ENCODE measurements at places on chromosomes 12 and 14. TPM values are rescaled to one million over a fixed set of nuclear protein-coding genes. Genes with fewer than 3 reads are reported as not detected.

DNA sequence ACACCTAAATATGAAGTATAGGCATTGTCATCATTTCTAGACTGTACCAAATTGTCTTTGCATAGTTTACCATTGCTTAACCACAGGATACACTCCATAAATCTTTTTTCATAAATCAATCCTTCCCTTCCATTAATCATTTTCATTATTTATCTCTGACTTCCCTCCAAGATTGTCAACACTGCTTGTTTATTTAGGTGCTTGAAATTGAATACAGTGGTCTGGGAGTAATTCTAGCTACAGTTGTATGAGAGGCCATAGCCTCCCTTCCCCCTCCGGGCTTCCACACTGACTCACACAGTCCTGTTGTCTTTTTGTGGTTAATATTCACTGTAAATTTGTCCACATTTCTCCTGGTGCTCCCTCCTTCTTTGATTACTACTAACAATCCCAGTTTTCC, 114.2 kb upstream of the ARID2 start:
- no peak for DNase-seq

DNA sequence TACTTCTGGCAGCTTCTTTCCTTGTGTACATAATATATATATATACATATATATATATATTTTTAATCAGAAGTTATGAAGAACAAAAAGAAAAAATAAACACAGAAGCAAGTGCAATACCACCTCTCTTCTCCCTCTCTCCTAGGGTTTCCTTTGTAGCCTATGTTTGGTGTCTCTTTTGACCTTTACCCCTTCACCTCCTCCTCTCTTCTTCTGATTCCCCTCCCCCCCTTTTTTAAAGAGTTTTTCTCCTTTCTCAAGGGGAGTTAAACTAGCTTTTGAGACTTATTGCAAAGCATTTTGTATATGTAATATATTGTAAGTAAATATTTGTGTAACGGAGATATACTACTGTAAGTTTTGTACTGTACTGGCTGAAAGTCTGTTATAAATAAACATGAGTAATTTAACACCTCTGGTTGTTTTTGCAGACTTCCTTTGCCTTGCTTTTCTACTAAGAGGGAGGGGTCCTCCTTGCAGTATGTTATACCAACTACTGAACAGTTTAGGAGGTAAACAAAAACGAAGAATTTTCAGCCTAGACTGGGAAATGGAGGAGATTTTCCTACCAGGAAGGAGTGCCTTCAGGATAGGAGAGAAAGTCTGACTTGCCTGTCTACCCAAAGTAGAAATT, 3.6 kb upstream of the RPS26 start:
- no peak for DNase-seq

DNA sequence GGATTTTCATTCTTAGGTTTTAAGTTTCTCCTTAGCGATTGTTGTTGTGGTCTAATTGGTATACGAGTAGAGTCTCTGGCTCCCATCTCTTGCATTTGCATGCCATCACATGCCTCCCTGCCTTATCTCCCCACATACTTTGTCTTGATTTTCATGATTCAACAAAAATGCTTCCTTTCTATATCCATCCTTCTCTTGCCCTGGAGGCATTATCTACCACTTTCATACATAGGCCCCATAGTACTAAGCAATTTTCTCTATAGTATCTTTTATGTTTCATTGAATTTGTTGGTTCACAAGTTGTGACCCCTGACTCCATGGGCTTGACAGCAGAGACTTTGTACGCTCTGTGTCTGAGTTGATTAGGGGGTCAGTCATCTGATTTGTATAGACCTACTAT, 226.1 kb downstream of the ACSS3 start:
- DNase-seq = no peak

DNA sequence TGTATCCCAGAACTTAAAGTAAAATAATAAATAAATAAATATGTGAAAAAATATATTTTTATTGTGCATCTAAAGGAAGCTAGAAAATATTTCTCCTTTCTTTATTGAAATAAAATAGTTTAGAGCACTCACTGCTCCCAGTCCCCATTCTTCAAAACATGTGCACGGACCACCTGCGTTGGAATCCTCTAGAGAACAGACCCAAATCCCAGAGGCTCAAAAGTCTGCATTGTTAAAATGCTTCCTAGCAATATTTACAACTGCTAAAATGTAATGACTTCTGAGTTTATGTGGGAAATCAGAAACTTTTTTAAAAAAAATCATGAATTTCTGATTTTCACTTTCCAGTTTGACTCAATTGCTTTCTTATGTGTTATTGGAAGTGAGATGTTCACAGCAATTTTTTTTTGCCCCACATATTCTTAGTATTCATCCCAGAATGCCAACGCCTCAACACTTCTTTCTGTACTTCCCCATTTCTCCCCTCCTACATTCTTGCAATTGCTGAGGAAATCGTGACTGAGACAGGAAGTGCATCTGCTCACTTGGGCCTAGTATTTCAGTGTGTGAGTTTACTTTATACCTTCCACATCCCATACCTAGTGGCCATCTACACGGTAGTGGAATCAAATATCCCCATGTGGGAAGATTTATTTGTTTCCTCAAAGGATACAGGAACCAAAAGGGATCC, 116.0 kb upstream of the FLRT2 start:
- peak; percentile 60 for DNase-seq

GRCh38 chr12:96241846-96242256, 47.7 kb downstream of the ELK3 start:
- peak; percentile 93 for DNase-seq

GRCh38 chr12:112046003-112046402, 32.8 kb downstream of the ERP29 start:
- DNase-seq = no peak

DDX51 gene
- 5.8 TPM for total RNA-seq

- DNase-seq = no peak
These were observed 224.9 kb downstream of the NPAS3 start for GRCh38 chr14:33163600-33163999.

GRCh38 chr12:124921200-124922031, 7.0 kb upstream of the UBC start:
- peak; percentile 73 for DNase-seq

UNC119B gene
- total RNA-seq = 13.5 TPM

CELA1 gene
- total RNA-seq = not detected

SCFD1 gene
- 39.2 TPM for total RNA-seq

DNA sequence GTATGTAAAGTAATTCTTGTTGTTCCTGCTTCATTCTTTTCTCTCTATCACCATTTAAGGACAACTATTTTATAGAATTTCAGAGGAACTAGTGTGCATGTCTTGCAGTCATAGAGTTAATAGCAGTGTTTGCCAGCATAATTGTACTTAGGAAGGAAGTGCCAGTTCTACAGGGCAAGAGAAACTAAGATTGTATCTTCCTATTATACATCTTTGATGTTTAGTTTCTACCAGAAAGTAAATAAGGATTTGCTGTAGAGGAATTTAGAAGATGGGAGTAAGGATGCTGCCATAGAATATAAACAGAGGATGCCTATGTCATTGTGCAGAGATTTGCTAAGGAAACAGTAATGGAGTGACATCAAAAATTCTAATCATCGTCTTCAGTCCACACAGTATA, 270.9 kb upstream of the NPAS3 start:
- DNase-seq = no peak

C12orf54 gene
- total RNA-seq = not detected

- no peak for DNase-seq
These were observed 47.2 kb downstream of the FGD4 start for GRCh38 chr12:32446316-32447119.

PZP gene
- 0.22 TPM for total RNA-seq

GRCh38 chr14:100156776-100157175, 2.7 kb downstream of the DEGS2 start:
- DNase-seq = no peak

- peak; percentile 45 for DNase-seq
These were observed 1.2 kb downstream of the PPP1R12A start for GRCh38 chr12:79933532-79934264.

- no peak for DNase-seq
These were observed 52.5 kb upstream of the RESF1 start for GRCh38 chr12:31906557-31907301.

ADAMTS20 gene
- not detected for total RNA-seq

CD27 gene
- not detected for total RNA-seq

SMIM10L1 gene
- total RNA-seq = 4.6 TPM

GRCh38 chr12:113214895-113215400, 6.3 kb upstream of the TPCN1 start:
- DNase-seq = peak; percentile 91

- no peak for DNase-seq
These were observed 3.0 kb upstream of the SRSF9 start for GRCh38 chr12:120472521-120472920.

DNA sequence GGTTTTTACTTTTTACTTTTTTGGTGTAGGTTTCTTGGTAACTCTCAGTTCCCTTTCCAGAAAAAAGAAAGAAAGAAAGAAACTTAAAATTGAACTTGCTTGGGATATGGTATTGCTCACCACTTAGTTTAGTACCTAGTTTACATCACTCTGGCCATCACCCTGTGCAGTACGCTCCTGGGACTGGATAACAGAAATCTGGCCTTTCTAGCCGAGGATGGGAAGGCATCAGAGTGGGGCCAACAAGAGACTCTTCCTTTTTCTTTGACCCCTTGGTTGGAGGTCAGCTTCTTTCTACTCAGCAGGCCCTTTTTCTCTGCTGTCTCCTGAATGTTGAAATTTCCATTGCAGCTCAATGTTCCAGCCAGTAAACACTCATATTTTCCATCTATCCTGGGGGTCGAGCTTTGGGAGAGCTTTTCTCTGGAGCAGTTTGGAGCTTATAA, 156.6 kb downstream of the TGFB3 start:
- peak; percentile 14 for DNase-seq

- DNase-seq = no peak
These were observed 51.9 kb upstream of the NUDT4 start for GRCh38 chr12:93325855-93326254.

DNA sequence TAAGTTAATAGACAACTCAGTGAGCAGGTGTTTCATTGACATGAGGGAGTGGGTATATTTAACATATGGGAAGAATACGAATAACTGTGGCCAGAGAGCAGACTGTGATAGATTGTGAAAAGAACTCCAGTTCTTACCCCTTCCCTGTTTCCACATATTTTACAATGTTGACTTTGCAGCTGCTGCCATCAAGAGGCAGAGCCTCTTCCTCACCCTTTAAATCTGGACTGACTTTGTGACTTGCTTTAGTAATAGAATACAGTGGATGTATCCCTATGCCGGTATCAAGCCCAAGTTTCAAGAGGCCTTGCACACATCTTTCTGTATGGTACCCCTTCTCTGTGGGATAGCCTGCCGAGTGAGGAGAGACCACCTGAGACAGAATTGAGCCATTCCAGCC, 356.7 kb downstream of the ETNK1 start:
- DNase-seq = no peak

GRCh38 chr12:80627782-80628181, 79.7 kb upstream of the MYF6 start:
- no peak for DNase-seq

LALBA gene
- total RNA-seq = not detected

DNA sequence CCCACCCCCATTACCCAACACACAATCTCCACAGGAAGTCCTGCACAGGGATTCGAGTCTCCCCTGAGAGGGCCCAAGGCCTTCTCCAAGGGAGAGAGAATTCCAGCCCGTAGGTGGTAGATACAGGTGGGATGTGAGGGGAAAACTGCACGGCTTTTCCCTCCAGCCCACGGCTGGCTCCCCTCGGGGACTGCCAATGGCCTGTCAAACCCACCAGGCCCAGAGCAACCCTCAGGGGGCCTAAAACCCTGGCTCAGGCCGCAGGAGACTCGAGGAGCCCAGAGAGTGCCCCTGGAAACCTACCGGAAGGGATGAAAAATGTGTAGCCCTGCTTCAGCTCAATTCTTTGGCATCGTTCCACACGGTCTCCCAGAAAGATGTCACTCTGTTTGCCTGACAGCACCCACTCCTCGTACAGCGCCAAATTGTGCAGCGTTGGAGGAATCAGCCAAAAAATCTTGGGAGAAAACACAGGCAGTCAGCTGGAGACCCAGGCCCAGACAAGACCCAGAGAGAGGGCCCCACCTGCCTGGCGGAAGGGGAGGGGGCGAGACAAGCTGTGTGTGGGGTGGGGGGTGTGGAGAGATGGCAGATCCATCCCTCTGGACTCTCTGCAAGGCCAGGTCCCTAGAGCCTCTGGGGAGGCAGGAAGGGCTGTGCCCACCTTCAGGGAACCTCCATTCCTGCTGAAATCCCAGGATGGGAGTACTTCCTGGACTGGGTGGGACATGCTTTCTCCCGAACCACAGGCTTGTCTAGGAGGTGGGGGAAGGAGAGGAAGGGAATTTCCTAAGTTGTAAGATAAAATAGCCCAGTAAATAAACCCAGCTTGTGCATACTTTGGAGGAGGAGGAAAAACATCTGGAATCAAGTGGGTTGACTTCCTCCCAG, 48.1 kb downstream of the KDM2B start:
- no peak for DNase-seq

DEGS2 gene
- total RNA-seq = 0.20 TPM

- no peak for DNase-seq
These were observed 31.3 kb upstream of the ATP2A2 start for GRCh38 chr12:110249716-110250225.

- no peak for DNase-seq
These were observed 67.8 kb downstream of the CHGA start for GRCh38 chr14:92990456-92991430.

- no peak for DNase-seq
These were observed 46.1 kb downstream of the FANCM start for GRCh38 chr14:45181806-45182205.

BICDL1 gene
- under 0.01 TPM for total RNA-seq

DNA sequence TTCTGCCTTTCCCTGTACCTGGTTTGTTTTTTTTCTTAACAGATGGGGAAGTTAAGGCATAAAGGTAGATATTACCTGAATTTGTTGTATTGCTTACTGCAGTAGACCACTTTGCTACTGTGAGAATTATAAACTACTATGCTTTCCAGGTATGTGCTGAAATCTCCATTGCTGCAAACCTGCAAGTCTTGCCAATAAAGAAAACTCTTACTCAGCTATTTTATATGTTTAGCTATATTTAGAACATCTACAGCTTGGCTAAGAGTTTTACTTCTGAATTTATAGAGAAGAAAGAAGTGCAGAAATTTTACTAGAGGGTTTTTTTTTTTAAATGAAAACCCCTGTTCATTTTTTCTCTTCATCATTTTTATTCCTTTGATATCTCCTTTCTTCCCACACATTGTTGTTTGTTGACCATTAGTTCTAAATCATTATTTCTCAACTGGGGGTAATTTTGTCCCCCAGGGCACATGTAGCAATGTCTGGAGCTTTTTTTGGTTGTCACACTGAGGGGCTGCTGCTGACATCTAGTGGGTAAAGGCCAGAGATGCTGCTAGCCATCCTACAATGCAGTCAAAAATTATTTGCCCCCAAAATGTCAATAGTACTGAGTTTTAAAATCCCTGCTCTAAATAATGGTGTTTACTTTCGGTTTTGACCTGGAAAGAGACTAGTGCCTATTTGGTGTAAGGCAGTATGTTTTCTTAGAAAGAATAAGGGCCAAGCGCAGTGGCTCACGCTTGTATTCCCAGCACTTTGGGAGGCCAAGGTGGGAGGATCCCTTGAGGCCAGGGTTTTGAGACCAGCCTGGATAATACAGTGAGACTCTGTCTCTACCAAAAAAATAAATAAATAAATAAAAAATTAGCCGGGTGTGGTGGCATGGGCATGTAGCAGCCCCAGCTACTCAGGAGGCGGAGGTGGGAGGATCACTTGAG, 48.6 kb downstream of the PCNX1 start:
- DNase-seq = peak; percentile 63

GRCh38 chr14:99506276-99506675, 25.1 kb downstream of the CCNK start:
- DNase-seq = no peak

- DNase-seq = no peak
These were observed 34.3 kb upstream of the ATP2A2 start for GRCh38 chr12:110246636-110247339.
